ENCODE measurements at places on chromosomes 7 and 10. TPM values are rescaled to one million over a fixed set of nuclear protein-coding genes. Genes with fewer than 3 reads are reported as not detected.

- DNase-seq = no peak
Observed at GRCh38 chr10:3106928-3107425, 39.6 kb downstream of the PFKP start.

- no peak for DNase-seq
Observed at GRCh38 chr10:6089334-6090219, 743 bp downstream of the RBM17 start.

- no peak for DNase-seq
Observed at GRCh38 chr10:29140151-29140550, 148.7 kb upstream of the LYZL1 start.

- DNase-seq = no peak
Observed at GRCh38 chr7:105178177-105178576, 164.2 kb downstream of the KMT2E start.

GRCh38 chr7:50315739-50316671 is 11.5 kb downstream of the IKZF1 start:
- DNase-seq = no peak

- no peak for DNase-seq
Observed at GRCh38 chr7:82674268-82674667, 230.7 kb upstream of the CACNA2D1 start.

GRCh38 chr10:102241444-102242117 is at the start of gene PITX3:
Gene PITX3, minus strand, starts transcription at chr10:102241512. Its CDS starts 9,432 bp downstream, at chr10:102232080.
- DNase-seq = peak; percentile 87

GPR26 gene
- total RNA-seq = not detected

DGKB gene
- 0.33 TPM for total RNA-seq

Data from breast epithelium (tissue), 4 donors.